ELF-1 (cell line): ENCODE measurements at places on chromosomes 7 and 10.

- no peak for DNase-seq
Observed at GRCh38 chr10:26790221-26790995, 70.3 kb downstream of the ABI1 start.

DNA sequence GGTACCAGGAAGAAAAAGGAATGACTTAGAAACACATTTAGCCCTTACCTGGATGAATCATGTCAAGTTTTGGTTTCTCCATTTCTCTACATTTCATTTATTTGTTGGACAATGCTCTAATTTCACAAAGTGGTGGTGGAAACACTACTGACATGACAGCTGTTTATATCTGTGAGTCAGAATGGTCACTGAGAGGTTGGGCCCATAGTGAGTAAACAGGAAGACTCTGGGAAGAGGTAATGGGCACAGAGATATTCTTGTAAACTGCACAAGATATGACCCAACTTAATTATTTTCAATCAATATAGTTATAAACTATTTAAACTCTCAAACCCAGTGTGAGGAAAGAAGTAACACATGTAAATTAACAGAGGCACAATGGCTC lies 176.3 kb upstream of the MEOX2 start:
- no peak for DNase-seq

- no peak for DNase-seq
Observed at GRCh38 chr7:92295391-92295790, 49.6 kb downstream of the ANKIB1 start.

GRCh38 chr7:105876964-105877601 lies 684 bp upstream of the ATXN7L1 start:
- DNase-seq: peak; percentile 75

DNA sequence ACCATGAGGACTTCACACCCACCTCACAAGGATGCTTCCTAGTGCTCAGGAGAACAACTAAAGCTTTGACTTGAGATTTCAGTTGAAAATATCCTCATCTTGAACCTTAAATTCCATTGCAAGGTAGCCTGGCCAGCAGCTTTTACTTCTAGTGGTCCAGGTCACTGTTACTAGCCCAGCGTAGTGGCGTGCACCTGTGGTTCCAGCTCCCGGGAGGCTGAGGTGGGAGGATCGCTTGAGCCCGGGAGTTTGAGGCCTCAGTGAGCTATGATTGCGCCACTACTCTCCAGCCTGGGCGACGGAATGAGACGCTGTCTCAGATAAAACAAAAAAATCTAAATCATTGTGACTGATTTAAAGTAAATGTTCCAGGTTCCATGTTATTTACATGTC lies 28.3 kb upstream of the PRKAR1B start:
- no peak for DNase-seq

DNA sequence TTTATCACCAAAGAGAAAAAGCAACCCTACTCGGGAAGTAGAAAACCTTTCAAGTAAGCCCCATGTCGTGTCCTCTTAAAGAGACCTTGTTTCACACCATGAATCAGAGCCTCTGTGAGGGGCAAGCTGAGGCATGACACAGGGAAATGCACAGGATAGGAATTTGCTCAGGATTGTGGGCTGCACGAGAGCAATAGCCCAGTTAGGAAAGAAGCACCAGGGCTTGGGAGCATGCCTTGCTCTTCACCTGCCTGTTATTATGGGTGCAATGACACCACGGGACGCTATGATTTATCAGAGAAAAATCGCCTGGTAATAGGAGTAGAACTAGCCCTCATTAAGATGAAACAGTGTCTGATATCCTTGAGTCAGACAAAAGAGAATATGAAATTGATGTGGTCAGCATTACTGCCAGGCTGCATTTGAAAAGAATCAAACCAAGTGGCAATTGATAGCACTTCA lies 562.9 kb upstream of the NRP1 start:
- no peak for DNase-seq

GRCh38 chr7:36296284-36296683 lies 93.4 kb upstream of the ANLN start:
- no peak for DNase-seq

DNA sequence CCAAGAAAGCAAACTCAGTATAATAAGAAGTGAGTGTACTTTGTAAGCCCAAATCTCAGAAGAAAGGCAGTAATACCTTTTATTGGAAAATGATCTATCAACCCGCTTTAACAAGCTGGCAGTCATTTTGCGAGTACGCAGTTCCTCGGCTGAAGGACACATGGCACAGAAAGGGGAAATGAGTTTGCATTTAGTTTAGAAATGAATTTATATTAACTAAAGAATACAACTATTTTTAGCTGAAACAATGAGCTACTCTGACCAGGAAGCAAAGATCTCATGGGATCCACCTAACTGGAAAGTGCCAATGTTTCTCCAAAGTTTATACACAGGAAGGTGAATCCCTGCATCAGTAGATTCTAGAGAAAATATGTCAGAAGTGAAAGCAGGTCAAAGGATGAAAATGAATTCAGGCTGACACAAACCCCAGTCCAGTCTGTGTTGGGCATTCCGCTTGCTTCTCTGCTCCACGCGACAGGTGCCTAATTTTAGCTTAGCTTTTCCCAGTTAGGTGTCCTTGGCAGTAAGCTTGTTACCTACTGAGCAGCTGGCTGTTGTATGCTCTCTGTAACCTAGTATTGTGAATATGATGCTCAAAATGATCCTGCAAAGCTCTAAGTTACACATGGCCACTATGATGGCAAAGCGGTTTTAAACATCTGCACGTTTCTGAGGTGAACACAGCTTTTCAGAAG lies 112.8 kb downstream of the LARP4B start:
- DNase-seq: no peak

- no peak for DNase-seq
Observed at GRCh38 chr7:19969859-19970493, 196.6 kb upstream of the TMEM196 start.

DNA sequence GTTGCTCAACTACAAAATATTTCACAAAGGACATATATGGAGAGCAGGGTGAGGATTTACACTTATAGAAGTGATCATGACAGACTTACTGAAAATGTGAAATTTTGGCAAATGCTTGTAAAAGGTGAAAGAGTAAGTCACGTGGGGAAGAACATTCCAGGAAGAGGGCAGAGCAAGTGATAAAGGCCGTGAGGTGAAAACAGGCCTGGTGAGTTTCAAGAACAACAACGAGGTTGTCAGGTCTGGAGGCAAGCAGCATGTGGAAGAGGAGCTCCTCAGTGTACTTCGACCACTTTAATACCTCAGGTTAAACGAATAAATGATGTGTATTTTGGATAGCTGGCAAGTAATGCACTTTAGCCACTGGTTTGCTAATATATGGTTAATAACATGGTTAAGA lies 706.7 kb downstream of the PCDH15 start:
- peak; percentile 48 for DNase-seq

DNA sequence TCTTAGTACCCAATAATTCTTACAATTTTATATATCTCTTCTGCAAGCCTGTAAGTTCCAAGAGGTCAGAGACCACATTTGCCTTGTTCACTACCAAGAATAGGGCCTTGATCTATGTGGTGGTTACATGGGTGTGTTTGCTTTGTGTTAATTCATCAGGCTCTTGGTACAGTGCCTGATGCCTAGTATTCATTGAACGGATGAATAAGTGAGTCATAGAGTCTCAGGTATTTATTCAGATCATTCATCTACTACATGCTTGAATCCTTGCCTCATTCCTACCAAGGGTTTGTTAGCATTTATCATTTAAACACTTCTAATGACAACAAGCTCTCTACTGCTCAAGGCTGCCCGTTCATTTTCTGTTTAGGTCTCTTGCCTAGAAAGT lies 11.3 kb upstream of the SGPL1 start:
- DNase-seq: no peak
